Nucleus accumbens (tissue), 56 donors: ENCODE measurements at places on chromosomes 1 and 21.

DNA sequence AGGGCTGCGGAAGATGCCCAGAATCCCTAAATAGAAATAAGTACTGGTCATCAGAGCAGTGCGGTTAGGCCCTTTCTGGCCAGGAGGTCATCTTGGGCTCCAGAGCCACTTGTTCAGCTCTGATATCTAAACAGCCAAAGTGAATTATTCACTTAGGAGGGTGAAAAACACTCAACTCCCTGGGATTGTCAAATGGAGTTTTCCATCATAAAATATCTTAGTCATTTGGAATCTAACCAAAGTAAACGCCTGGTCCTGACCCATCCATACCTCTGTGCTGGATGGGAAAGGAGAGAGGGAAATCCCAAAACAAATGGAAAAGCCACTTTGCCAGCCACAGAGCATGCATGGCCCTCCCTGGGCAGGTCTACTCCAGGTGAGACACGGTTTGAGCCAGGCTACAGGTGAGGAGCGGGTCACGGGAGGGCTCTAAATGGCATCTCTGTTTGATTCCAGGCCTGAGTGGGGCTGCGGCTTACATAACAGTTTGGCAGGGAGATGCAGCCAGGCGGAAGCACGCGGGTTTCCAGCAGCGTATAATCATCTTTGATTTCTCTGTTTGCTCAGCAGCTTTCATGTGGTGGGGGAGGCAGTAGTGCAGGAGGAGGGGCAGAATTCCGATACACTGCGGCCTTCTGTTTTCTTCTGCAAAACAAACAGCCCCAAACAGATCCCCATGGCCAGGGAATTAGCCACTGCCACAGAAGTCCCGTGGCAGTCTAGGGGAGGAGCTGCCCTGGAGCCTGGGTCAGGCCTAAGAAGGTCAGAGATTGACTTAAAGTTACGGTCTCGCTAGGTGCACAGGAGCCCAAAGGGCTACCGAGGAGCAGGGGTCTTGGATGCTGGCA lies 59.1 kb upstream of the ZNF648 start:
- DNase-seq: peak; percentile 45

GRCh38 chr1:208088319-208088718 lies 155.9 kb downstream of the PLXNA2 start:
- DNase-seq: no peak

DNA sequence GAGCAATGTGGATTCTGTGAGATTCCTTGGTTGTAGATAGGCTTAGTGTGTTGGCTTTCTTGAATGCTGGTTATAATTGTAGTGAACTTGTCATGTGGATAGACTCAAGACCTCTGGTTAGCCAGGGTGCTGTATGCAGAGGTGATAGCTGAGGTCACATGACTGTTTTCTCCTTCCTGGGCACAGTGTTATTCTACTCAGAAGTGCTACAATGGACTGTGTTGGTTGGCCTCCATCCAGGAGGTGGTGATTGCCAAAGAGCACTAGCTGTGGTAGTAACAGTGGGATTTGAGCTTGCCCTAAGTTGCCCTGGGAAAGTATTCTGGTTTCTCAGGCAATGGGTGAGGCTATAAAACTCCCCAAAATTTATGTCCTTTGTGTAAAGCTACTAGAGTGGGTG lies 71.6 kb downstream of the SH3BGR start:
- DNase-seq: no peak

DNA sequence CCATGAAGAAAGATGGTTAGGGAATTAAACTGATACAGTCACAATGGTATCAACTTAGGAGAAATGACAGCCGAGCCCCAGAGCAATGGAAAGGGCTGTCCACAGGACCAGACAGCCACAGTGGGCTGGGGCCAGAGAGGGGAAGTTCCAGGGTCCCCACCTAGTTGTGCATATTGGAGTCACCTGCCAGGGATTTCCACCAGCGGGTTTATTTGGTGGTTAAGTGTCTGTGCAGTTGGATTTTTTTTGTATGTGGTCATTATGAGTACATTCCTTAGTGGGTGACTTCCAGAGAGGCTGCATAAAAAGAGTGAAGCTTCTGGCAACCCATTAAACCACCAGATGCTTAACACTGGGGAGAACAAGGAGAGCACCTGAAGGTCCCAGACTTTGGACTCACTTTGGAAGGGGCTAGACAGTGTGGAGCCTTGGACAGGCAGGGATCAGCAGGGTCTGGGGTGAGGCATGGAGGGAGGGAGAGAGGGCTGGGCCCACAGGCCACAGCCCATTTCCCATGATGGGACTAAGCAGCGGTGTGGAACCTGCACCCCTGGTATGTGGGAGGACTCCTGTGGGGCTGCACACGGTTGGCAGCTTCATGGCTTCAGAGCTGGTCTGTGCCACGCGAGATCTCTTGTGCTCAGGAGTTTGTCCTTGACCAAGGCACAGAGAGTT lies 7.8 kb upstream of the PTTG1IP start:
- DNase-seq: no peak

- DNase-seq: no peak
Measured at GRCh38 chr1:159719990-159720389, 5.6 kb upstream of the CRP start.
